ENCODE measurements at places on chromosomes 11 and 22.

GRCh38 chr11:110123003-110123402 is 29.8 kb downstream of the ZC3H12C start:
- DNase-seq: no peak

DNA sequence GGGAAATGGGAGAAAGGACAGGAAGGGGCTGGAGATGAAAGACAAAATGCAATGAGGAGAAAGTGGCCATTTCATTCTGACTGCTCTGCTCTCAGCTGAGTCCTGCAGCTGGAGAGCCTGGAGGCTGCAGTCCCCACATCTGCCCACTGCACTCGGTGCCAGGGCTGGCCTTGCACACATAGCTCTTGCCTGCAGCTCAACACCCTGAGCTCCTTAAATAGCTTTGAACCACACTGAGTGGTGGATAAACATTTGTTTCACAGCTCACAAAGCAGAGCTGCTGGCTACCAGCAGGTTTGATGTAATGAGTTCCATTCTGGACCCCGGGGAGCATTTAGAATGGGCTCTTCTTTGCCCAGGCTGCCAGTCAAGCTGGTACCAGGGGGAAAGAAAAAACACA is 426.1 kb upstream of the CADM1 start:
- DNase-seq: no peak

DNA sequence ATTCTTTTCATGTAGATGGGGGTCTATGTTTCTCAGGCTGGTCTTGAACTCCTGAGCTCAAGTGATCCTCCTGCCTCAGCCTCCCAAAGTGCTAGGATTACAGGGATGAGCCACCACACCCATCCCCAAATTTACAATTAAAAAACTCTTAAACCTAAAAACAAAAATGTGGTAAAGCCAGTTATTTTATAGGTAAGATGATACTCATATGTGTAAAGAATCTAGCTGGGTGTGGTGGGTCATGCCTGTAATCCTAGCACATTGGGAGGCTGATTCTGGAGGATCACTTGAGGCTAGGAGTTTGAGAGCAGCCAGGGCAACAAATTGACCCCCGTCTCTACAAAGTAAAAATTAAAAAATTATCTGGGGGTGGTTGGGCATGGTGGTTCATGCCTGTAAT is 4.0 kb upstream of the RBM14 start:
- DNase-seq: no peak

GRCh38 chr11:78690352-78690987 is 115.8 kb upstream of the NARS2 start:
- no peak for DNase-seq

DNA sequence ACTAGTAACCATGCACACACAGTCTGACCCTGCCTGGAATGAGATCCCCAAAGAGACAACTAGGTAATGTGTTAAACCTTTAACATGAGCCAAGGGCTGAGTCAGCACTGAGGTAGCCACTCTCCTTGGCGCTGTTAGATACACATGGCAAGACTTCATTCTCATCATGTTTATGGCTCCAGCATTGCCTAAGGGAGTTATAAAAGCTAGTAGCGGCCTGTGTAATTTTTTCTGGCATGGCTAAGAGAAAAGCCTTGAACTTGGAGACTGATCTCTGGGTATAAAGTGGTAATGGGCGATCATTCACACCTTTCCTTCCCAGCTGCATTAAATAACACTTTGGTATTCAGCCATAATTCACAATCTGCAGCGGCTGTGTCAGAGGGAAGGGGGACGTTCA is 779.7 kb upstream of the LRRC4C start:
- DNase-seq: no peak

GRCh38 chr11:76835928-76836612 is 24.6 kb upstream of the ACER3 start:
- DNase-seq: no peak

DNA sequence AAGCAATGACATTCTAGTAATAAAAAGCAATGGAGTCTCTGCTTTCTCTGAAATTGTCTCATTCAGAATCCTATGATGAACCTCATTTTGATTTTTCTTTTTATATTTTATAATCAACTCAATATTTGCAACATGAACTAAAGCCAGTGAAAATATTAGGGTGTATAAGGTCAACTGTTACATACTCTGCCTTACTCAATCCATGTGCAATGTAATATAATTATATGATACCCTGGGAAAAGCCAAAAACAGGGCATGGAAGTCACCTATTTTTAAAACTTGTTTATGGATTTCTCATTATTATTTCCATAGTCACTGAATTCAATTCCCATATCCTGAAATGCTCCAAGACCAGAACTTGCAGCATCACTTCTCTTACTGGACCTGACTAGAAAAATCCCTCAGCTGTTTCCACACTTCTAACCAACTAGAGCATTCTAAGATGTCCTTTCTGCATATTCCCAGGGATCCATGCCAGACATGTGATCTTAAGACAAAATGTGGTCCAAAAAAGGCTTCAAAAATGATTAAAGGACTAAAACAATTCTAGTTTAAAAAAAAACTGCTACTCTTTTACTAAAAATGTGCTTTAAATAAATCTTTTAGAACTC is 97.3 kb downstream of the GUCY1A2 start:
- no peak for DNase-seq

DNA sequence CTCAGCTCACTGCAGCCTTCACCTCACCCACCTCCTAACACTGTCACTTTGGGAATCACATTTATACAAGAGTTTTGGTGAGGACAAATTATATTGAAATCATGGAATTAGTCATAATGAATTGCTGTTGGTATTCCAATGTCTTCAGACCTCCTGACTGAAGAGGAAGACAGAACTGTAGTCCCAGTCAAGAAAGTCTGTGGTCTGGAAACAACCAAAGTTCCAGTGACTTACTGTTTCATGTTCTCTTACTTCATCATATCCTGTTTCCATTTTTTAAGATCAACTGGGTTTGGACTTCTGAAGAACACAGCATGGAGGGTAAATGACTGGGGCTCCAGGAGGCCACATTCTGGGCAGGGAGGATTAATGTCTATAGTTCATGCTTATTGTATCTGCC is 43.0 kb upstream of the HIPK3 start:
- no peak for DNase-seq

DNA sequence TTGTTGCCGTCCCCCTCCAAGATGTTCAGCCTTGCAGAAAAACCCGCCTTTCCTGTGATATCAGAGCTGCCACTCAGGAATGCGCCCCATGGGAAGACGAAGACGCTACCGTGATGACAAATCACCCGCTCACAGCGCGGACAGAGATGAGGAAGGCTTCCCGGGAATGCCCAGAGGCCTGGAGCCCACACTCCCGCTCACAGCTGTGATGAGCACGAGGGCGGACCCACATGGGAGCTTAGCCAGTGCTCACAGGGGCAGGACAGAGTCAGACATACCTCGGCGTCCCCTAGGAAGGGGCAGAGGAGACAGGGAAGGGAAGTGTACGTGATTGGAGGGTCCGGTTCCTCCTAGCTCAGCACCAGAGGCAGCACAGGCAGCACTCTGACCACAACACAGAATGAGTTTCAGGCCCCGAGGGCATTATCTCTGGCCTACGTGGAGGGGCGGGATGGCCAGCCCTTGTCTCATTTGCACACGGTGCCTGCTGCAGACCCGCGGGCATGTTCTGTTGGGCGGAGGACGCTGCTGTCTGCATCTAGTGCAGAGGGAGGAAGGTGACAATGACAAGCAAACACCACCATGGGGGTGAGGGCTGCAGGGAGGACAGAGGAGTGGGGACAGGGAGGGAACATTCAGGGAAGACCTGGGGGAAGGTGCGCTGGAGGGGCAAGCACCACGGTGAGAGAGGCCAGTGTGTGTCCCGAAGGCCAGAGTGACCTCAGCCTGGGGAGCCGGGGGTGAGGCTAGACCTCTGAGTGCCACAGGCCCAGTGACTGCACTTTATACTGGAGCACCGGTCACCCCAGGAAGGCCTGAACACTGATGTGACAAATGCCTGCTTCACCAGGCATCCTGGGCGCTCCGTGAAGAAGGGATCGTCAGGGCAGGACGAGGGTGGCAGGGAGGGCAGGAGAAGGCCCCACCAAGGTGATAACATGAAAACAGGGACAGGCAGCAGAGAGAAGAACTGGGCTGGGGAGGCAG is 79.6 kb downstream of the CELSR1 start:
- DNase-seq: no peak

GRCh38 chr11:92138296-92138695 is 86.3 kb upstream of the FAT3 start:
- DNase-seq: no peak
